ENCODE measurements at places on chromosomes 5 and 9. TPM values are rescaled to one million over a fixed set of nuclear protein-coding genes. Genes with fewer than 3 reads are reported as not detected.

- DNase-seq, result no peak
Measured at GRCh38 chr5:38500573-38501260, 55.7 kb downstream of the LIFR start.

DNA sequence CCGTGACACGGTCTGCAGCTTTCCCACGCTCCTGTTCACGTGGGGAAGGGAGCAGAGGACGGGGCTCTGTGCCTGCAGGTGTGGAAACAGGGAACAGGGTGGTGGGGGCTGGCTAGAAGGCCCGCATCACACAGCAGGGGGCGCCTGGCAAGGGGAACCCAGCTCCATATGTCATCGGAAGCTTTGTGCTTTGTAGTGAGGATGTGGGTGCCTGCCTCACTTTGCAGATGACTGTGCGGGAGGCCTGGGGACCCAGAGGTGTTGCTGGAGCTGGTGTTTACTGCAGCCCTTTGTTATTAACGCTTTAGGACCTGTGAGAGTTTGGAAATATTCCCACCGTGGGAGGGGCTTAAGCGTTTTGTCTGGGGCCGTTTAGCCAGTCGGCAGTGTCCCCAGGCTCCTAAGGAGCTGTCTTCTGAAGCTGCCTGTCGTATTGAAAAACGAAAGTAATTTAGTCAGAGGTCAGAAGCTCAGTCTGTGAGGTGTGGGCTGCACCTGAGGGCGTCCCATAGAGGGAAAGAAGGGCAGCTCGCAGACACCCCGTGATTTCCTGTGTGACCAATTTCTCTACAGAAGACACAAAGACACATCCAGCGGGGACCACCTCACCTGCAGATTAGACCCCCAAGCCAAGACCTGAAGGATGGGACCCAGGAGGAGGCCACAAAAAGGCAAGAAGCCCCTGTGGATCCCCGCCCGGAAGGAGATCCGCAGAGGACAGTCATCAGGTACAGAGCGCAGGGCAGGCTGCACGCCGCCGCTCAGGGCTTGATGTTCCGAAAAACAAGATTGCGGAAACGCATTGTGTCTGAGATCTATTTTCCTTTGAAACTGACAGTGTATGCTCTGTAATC, 9.1 kb downstream of the MAN1B1 start:
- no peak for DNase-seq

PCDHB13 gene
- 6.2 TPM for total RNA-seq

GRCh38 chr9:123345567-123345955, 10.4 kb upstream of the CRB2 start:
- no peak for DNase-seq

PCAT7 gene
- total RNA-seq, result 0.94 TPM

RNF208 gene
- total RNA-seq, result 6.5 TPM

DNA sequence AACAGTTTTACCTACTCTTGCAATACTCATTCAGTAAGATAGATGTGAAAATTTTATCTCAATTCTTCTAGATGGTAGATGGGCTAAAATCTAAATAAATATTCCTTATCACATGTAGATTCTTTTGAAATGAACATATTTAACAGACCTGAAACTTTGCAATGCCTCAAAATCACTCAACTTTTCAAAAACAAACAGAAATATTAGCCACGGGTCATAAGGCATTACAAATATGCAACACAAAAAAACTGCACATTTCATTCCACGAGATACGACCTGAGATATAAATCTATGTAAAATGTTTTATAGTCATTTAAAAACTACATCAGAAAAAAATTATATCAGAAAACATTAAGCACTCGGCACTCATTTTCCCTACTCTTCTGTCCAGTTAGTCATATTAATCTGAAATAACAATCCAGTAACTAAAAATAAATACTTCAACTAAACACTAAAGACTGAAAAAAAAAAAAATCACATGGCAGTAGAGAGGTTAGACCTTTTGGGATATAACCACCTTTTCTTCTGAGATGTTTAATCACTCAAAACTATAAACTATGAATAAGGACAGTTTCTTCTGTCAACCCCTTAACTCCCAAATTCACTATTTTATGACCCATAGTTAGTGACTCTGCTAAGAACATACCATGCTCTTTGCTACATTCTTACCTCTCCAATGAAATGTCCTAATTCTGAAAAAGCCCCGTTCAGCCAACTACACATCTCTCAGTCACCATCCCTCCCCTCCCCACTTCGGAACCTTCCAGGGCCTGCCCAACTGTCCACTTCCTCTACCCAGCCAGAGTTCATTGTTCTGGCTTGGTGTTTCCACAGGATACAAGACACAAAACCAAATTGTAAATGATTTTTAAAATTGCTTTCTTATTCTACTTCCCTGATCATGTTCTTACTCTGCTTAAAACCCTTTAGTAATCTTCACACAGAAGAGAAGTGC, 6.4 kb downstream of the HOMER1 start:
- DNase-seq, result no peak

NME5 gene
- 11.1 TPM for total RNA-seq

AK8 gene
- 1.7 TPM for total RNA-seq

GRCh38 chr5:107474716-107475489, 195.8 kb downstream of the EFNA5 start:
- no peak for DNase-seq

MZB1 gene
- 12.9 TPM for total RNA-seq

DNA sequence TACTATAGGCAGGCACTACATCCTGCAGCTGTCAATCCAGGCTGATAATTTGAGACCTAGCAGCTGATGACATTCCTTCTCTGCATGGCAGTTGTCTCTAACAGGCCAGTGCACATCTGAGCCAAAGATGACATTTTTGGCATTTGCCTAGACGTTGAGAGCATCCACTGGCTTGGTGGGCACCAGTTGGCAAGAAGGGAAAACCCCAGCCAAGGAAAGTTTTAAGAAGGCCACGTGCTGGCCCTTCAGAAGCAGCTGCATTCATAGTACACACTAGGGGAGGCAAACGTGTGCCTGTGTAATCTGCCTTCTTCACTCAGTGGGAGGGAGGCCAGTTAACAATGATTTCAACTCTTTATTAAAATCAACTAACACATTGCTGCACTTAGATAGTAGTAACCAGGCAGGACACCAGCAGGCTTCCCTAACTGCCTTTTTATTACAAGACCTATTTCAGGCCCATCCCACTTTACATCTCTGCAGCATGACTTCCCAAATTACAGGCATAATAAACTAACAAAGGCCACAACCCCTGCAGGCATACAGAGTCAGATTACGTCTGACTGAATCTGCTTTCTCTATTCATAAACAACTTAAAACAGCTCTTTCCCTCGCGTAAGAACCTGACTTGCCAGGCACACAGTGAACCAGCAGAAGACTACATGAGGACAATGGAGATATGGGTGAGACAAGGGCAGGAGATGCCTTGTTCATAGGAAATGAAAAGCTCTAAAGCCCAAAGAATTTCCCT, 576.3 kb downstream of the PDE4D start:
- no peak for DNase-seq

DNA sequence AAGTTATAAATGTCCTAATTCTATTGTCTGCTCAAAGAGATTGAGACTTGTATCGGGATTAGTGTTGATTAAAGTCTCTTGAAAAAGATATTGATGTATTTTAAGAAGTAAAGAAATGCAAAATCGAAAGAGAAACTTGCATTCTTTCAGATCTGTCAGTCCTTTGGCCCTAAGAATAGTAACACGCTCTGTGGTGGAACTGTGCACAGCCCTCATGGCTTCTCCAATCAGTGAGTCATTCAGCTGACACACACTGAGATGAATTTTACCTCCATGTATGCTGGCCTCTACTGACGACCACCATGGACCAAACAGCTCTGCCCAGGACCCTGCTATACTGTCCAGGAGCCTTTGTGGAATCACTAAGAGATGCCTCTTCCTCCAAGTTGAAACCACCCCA, 232.4 kb downstream of the ESM1 start:
- no peak for DNase-seq

DNA sequence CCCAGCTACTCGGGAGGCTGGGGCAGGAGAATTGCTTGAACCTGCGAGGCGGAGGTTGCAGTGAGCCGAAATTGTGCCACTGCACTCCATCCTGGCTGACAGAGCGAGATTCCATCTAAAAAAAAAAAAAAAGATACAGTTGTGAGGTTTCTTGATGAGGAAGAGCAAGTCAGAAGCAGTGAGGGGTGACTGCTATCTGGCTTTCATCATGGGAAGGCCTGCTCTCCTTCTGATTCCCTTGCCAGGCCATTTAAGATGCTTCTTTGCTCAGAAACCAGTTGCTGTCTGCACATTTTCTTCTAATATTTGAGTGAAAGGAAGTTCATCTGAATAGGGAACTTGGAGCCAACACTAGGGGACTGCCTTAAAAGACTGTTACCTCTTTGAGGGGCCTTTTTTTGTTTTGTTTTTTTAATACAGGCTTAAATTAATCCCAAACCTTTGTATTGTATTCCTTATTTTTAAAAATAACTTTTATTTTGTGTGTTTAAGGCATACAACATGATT, 201.9 kb downstream of the ARHGAP26 start:
- no peak for DNase-seq

DNA sequence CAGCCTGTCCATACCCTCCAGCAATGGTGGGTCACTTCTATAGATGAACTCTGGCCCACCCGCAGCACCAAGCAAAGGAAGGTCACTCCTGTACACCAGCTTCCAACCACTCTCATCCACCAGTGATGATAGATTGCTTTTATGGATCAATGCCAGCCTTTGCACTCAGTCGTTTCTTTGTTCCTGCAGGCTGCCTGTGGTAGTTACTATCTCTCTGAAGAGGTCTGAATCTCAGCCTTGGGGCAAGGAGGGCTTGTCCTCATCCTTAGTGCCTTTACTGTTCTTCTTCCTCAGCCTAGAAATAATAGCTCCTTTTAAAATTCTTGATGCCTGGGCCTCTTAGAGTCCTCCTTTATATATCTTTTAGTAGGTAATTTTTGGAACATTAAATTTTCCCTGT, 100.8 kb downstream of the TMC1 start:
- no peak for DNase-seq

- no peak for DNase-seq
Measured at GRCh38 chr5:137394380-137394779, 104.7 kb downstream of the SPOCK1 start.

GRCh38 chr9:114371973-114372917, 15.5 kb downstream of the AKNA start:
- DNase-seq, result no peak

GRCh38 chr5:1006656-1007071, 1.9 kb upstream of the NKD2 start:
- no peak for DNase-seq

DNA sequence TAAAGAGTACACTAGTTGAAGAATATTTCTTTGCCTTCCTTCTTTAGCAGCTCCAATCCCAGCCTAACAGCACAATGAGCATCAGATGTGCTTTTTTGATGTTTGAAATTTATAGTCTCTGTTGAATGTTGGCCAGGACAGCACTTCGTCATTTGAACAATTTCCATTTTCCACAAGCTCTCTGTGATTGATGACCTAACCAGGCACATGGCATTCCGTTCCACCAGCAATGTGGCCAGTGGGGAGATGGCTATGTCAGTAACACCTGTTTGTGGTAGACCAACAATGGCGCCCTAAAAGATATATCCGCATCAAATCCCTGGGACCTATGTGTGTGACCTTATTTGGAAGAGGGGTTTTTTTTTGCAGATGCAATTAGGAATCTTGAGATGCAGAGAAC, 66.8 kb downstream of the PALM2AKAP2 start:
- DNase-seq, result no peak

GRCh38 chr9:79574781-79575180, 3.0 kb downstream of the TLE4 start:
- no peak for DNase-seq

DNA sequence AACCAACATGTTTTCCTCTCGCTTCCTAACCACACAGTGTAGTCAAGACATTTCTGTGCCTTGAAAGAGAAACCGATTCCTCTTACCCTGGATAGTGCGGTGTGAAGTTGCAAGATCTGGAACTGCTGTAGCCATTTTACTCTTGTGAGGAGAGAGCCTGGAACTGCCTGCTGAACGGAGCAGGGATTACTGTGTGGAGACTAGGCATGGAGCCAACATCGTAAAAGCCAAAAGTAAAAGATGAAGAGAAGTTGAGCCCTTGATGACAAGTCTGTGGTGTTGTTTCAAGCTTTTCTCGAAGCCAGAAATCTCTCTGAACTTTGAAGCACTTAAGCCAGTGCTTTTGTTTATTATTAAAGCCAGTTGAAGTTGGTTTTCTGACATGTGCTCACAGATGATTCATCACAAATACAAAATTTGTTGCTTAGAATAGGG, 110.1 kb upstream of the GRIN3A start:
- peak; percentile 44 for DNase-seq

DNA sequence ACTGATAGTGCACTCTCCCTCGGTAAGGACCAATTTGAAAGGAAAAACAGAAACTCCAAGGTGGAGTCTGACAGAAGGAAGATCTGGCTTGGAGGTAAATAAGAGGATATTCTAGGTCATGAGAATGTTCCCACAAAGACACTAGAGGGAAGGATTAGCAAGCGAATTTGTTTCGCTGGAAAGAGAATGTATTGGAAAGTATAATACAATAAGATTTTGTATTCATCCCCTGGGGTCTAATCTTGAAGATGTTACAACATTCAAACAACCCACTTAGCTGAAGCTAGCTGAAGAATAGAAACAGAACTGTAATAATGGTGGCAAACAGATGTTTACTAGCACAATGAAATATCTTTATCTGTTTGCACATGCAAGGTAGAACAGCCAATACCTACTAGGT, 158.7 kb downstream of the GNAQ start:
- DNase-seq, result no peak

ANKRD34B gene
- total RNA-seq, result not detected

Measured in ureter (tissue), 1 donor.